Fibroblast of skin of left biceps (primary cell): ENCODE measurements at places on chromosomes 16 and 17.
A peak's percentile ranks its signal among the peaks of the same experiment; 100 is the strongest.

DNA sequence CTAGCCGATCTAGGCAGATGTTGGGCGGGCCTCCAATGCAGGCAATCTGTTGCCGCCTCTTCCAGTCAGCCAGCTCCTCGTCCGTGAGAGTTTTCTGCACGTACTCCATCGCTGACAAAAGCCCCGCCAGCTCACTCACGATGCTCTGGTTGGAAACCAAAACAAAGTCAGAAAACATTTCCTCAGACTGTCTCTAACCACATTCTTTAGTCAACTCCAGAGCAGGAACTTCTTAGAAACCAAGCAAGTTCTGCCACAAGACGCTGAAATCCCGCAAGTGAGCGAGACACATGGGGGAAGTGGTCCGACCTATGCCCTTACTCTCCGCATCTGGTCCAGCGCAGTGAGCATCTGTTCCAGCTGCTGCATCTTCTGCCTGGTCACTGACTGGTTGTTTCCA is 49.1 kb downstream of the STAT5A start:
- DNase-seq = peak; percentile 50

DNA sequence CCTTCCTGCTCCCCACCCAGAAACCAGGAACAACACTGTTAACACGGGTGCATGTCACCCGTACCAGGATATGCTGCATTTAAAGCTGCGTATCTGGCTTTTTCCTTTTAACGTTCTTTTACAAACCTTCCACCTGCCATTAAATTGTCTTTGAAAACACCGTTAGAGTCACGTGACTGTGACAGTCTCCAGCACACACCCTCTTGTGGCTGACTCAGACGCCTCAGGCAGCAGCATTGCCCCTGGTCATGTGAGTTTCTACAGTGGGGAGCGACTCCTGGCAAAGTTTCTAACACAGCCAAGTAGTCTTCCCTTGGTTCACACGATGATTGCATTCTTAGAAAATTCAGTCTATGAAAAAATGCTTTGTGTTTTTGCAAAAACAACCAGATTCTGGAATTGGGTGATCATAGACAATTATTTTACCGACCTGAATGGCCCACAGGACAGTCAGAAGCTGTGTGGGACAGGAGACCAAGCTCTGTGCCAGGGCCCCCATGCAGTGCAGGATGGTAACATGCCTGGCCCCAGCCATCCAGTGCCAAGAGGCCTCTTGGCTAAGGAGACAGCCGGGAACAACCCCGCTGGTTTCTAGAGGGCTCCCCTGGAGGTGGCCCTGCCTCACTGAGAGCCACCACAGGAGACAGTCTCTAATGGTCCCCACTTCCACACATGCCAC is 199.1 kb downstream of the KATNIP start:
- DNase-seq = no peak

- DNase-seq = no peak
Observed at GRCh38 chr17:1031711-1032110, 34.8 kb downstream of the TIMM22 start.

DNA sequence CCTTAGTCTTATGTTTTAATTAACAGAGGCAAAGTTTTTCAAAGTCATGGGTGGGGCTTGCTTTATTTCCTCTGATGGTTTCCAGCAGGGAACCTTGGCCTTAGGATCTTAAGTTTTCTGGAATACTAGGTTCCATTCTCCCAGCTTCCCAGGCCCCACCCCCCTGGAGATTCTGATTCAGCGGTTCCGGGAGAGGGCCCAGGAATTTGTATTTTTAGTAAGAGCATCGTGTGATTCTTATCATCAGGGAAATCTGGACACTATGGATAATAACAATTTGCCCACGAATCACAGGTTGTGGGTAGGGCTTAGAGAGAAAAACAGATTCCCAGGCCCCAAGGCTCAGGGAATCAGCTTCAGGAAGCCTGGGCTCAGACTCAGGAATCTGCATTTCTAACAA is 263.6 kb downstream of the NTN1 start:
- no peak for DNase-seq

GRCh38 chr17:58263773-58264172 is 17.0 kb downstream of the MPO start:
- no peak for DNase-seq
